Stomach (tissue), 19 donors: ENCODE measurements at places on chromosomes 4 and X.
A peak's percentile ranks its signal among the peaks of the same experiment; 100 is the strongest.

GRCh38 chr4:84493092-84493850, 5.8 kb downstream of the NKX6-1 start:
- no peak for DNase-seq

DNA sequence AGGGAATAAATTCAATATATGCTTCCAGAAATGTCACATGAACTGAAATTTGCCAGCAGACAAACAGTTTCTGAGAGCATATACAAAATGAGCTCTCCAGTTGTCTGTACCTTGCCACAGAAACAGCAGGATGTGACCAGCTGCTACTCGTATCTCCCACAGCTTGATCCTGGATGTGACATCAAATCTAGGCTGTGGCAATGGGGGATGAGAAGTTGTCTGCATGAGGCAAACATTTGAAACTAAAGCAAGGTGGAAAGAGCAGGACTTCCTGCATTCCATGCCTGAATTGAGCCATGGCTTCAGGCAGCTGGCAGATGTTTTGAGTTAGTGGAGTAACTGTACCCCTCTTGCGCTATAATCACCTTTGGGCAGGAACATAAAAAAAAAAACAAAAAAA, 1724.0 kb downstream of the RPA4 start:
- no peak for DNase-seq

DNA sequence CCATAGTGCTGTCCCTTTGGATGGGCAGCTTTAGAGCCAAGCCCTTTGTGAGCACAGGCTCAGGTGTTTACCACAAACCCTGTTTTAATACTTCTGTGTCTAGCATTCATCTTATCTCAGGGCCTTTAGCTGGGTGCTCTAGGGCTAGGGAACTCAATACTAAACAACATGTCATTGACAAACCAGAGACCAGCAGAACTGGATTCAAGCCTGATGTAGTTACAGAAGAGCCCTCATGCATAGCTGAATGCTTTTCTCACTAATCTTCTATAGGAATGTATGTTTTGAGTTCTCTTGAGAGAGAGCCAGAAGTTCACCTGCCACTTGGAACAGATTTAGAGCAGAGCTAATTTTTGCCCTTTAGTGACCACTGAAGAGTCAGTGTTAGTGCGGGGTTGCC, 142.6 kb downstream of the DCK start:
- DNase-seq: no peak

DNA sequence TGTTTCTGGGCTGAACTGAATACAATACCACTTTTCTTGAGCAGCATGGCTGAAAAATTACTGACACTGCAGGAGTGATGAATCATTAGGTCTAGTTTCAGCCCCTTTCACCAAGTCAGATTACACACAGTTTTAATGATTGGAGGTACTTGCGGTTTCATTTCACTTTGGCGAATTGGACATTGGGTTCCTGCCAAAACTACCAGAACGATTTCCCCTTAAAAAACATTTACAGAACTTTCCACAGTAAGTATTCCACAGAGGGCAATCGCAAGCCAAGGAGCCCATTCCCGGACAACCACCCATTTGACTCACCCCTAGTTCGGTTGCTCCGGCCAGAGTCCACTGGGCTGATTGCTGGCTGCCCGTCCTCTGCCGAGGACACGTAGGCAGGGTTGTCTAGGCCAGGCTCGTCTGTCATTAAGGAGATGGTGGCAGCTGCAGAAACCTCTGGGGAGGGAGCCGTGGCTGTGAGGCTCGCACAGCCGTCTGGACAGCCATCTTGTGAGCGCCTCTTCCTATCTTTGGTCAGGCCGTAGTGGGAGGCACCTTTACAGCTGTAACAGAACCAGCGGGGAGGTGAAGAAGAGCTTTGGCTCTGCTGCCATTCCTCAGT, 83.5 kb downstream of the LNX1 start:
- peak; percentile 67 for DNase-seq

DNA sequence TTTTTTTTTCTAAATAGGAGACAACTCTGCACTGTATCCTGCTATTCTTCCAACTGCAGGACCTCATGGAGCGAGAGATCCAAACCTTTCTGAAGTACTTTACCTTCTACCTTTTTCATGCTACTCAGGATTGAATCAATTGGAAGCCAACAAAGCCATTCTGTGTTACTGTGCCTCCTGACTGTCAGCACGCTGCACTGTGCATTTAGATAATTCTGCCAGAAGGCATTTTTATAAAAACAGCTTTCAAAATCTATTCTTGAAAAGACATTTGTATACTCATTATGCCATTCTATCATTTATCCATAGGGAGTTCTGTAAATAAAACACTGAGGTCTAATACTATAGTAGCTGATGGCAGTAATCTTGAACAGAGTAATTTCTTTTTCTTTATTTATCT, 142.8 kb downstream of the SLIT2 start:
- DNase-seq: no peak

- DNase-seq: no peak
These were observed 876.2 kb upstream of the HS3ST1 start for GRCh38 chr4:12304905-12305304.

DNA sequence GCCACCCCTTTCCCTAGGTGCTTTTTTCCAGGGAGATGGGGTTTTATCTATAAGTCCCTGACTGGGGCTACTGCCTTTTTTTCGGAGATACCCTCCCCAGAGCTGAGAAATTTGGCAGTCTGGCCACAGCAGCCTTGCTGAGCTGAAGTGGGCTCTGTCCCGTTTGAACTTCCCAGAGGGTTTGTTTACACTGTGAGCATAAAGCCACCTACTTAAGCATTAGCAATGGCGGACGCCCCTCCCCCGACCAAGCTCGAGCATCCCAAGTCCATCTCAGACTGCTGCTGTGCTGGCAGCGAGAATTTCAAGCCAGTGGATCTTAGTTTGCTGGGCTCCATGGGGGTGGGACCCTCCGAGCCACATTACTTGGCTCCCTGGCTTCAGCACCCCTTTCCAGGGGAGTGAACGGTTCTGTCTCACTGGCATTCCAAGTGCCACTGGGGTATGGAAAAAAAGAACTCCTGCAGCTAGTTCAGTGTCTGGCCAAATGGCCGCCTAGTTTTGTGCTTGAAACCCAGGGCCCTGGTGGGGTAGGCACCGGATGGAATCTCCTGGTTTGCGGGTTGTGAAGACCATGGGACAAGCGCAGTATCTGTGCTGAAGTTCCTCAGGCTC, 456.4 kb upstream of the HTR2C start:
- DNase-seq: no peak

DNA sequence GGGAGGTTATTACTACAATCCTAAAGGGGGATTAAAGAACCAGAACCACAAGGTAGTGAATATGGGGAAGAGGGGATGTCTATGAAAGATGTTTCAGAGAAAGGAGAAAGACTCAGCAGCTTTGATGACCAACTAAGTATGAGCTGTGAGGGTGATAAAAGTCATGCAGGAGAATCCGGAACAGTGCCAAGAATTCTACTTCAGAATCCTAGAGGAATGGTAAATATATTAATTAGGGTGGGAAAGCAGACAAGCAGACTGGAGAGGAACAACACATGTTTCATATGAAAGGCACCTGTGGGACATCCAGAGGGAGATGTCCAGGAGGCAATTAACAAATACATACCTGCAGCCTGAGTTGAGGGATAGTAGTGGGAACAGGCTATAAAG, 642.2 kb upstream of the DIPK2B start:
- DNase-seq: no peak

DNA sequence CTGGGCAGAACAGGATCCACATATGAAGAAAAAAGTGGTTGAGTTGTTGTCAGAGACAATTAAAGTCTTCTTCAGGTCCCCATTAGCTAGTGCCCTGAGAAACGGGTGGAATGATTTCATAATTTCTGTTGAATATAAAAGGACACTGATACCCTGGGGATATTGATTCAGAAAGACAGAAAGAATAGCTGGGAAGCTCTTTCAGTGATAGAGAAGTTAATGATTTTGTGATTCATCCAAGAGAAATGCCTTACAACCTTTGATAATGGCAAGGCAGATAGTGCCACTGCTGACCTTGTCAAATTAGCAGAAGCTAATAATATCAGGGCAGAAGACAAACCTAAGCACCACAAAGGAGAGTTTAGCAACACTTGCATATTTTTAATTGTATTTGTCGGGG, 37.9 kb downstream of the UNC5C start:
- no peak for DNase-seq

DNA sequence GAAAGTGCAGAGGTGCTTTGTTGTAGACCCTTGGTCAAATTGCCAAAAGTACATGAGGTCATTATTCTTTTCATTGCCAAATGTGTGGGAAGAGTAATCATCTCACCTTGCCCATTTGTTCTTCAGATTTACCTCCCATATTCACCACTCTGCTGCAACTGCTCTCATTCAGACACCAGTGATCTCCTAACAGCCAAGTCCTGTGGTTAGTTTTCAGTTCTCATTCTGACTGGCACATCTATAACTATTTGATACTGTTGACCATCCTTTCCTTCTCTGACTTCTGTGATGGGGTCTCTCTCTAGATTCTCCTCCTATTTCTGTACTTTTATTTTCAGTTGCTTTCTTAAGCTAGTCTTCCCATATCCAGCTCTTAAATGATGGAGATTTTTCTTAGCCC, 39.8 kb downstream of the GRIA3 start:
- DNase-seq: no peak

DNA sequence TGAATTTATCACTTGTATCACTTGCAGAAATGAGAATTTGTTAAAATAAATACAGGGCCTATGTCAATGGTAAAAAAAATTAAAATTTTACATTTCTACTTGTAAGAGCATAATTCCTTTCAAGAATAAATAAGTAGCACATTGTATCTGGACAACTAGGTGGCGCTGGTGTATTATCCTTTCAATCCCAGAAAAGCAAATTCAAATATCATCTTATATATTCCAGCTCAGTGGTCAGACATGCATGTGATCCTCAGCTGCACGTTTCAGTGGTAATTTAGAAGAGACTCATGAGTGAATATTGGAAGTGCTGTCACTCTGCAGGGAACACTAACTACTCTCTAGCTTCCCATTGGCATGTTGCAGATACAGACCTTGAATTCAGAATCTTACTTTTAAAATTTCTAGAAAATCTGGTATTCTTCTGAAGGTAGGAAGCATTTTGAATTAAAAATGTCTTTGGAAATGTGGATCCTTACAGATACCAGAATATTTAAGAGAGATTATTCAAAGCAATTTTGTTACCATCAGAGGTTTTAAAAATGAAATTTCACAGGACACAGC, 1414.7 kb upstream of the TENM3 start:
- peak; percentile 88 for DNase-seq

DNA sequence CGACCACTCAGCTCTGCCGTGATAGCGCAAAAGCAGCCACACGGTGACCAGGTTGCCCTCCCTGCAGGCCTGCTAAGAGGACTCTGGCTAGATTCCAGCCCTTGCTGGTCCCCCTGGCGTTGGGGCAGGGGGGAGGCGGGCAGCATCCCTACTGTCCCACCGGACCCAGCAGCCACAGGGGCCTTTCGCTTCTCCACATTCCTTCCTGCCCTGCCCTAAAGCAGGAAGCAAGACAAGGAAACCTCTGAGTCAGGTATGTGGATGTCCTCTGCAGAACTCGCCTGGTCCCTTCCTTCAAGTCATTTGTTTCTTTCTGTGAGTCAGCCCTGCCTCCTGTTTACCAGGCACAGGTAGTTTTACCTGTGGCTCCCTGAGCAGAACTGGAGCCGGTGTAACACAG, 60.2 kb upstream of the CLDN34 start:
- no peak for DNase-seq

GRCh38 chrX:13250826-13251580, 68.8 kb downstream of the ATXN3L start:
- no peak for DNase-seq

- no peak for DNase-seq
These were observed 121.3 kb upstream of the AMOT start for GRCh38 chrX:112961981-112962380.

DNA sequence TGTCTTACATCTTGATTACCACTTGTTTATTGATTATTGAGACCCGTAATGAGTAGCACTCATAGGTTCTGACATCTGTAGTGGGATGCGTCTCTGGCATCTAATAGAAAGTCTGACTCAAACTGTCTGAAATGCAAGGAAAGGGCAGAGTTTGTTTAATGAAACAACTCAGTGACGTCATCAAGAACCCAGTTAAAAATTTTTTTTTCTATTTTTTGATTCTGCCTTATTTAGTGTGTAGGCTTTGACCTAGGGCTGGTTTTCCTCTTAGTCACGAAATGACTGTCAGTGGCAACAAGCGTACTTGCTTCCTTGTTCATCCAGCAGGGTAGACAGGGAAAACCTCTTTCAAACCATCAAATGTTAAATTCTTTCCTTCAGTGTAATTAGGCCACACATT, 3.1 kb upstream of the CDKL5 start:
- DNase-seq: no peak

DNA sequence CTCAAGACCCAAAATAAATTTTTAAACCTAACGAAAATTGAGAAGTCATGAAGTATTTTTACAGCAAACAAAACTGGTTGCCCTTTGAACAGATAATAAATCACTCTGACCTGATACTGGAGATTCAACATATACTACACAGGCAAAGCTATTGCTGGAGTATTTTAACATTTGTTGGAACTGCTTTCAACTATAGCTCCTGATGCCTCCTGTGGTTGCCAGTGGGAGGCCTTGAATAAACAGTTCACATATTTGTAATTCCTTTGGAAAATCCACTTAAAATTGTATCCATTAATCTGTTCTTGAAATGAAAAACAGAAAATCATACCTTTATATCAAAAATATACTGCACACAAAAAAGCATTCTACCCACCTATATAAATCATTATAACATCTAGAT, 605.1 kb downstream of the KCTD8 start:
- DNase-seq: no peak

GRCh38 chr4:187814737-187815465, 180.7 kb upstream of the ZFP42 start:
- DNase-seq: no peak

DNA sequence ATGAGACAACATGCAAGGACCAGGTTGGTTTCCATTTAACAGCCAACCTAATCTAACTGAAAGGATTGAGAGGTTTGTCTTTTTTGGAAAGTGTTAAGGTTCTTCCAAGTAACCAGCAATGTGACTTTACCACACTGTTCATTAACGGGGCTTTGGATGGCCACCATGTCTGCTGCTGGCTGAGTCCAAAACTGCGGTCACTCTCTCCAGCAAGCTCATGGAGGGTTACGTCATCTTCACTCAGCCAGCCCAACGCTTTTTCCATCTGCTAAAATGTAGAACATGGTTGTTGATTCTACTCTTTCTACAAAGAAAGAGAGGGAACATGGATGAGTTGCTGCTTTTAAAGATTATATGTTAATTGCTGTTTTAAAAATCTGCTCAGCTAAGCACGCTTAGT, 11.0 kb downstream of the PKD2 start:
- peak; percentile 64 for DNase-seq
